Non-pigmented ciliary epithelial cell (primary cell): ENCODE measurements at places on chromosomes 16 and 17.

GRCh38 chr17:59844884-59845594, 47.7 kb downstream of the TUBD1 start:
- DNase-seq: no peak

- no peak for DNase-seq
Observed at GRCh38 chr16:51867386-51868065, 679.4 kb downstream of the TOX3 start.

DNA sequence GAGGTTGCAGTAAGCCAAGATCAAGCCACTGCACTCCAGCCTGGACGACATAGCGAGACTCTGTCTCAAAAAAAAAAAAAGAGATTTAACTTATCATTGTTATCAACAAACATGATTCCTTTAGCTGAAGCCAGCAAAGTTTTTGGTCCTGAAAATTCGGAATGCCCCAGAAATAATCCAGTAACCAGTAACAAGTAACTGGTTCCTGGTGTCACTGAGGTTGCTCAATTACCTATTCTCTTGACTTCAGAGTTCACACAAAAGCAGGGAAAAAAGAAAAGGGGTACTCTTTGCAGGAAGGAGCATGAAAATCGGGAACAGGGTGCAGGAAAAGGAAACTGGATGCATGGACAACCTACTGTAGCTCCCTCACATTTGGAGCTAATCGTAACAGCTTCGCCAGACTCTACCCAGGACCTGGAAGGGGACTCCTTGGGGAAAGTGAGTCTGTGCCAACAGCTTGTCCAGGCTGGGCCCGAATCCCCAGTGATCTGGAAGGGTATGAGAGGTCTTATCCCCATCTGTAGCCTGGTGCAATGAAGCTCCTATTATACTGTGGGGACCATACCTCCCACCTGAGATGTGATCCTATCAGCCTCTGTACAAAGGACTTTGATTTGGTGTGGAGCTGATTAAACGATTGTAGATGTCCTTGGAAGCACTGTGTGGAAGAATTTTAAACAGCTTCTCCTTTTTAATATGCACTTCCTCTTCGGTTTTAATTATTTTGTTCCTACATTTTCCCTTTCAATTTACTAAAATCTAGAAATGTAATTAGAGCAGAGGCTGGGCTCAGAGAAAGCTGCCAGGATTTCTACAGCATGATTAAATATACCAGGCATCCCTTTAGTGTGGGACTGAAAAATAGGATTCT, 3.4 kb upstream of the SPOP start:
- DNase-seq: no peak

GRCh38 chr17:76452127-76452659, 759 bp downstream of the UBE2O start:
- no peak for DNase-seq

DNA sequence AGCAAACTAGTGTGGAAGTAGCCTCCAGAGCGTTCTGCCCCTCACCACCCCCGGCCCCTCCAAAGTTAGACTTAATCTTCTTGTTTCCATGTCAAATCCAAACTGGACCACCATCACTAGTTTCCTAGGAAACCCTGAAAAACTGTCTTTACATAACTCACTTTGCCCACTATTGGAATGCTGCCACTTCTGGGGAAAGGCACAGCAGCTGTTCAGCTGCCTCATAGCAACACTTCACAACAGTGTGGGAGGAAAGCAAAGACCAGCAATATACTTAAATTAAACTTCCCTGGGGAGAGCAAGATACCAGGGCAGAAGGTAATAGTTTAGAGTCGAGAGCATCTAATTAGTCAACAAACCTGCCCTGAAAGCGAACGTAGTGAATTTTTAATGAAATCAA, 452.2 kb downstream of the KCNJ2 start:
- DNase-seq: no peak

GRCh38 chr17:27810211-27810901, 10.0 kb upstream of the NOS2 start:
- no peak for DNase-seq

DNA sequence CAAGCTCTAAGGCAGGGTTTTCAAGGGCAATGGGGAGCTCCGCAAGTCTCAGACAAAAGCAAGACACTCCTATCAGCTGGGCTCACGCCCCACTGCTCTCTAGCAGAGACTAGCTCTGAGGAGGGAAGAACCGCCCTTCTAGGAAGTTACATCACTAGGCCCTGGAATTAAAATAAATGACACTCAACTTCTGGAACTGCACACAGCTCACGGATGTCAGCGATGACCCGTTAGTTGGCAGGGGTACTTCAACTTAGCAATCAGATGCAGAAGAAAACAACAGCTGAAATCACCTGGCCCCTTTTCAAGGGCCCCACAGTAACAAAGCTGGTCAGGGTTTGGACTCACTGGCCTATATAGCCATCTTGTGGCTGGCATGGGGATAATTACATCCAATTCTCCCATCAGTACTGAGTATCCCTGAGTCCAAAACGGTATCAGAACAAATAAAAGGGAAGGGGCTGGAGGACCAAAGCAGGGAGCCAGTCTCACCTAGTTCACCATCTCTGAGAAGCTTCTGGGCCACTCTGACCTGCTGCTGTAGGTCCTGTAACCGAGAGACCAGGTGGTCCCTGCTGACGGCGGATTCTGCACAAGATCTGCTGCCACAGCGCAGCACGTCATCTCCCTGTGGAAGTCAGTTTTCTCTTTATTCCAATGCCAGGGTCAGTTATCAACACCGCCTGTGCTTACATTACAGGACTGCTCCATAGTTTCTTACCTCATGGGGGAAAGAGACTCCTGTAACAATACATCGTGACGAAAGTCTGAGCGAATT, 22.2 kb downstream of the SERPINF1 start:
- DNase-seq: no peak

GRCh38 chr17:74342224-74342623, 16.2 kb downstream of the KIF19 start:
- DNase-seq: no peak

- DNase-seq: no peak
Observed at GRCh38 chr17:43398724-43399595, at the start of gene ARL4D. ARL4D (plus strand) TSS chr17:43398993; CDS start chr17:43399733, 740 bp downstream.

- peak; percentile 1 for DNase-seq
Observed at GRCh38 chr17:7122381-7122780, 7.8 kb upstream of the ASGR2 start.

DNA sequence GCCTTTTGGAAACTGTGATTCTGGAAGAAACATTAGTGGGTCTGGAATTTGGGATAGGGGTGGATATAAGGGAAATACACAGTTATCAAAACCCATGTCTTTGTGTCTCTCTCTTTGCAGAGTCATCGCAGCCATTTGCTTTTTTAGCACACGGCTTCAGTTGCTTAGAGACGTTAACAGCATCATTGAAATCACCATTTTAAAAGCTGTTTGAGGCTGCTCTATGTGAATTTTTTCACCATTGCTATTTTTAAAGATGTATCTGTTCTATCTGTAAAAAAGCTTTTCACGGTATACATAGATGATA, 47.3 kb downstream of the OMG start:
- DNase-seq: no peak

DNA sequence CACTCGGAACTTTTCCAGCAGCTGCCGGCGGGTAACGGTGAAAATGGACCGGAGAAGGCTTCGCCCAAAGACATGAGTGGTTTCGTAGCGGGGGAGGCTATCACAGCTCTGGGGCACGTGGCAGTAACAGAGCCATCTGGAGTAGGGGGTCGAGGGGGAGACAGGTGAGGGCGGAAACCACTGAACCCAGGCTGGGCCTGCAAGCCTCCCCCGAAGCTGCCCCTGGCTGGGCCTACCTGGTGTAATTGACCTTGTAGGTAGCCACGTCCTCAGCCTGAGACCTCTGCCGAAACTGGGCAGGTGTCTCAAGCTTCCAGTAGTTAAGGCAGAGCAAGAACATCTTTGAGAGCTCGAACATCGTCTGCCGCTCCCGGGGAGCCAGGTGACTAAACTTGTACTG, 1.9 kb downstream of the KAT2A start:
- DNase-seq: no peak

GRCh38 chr16:81310045-81310644, 4.6 kb upstream of the GAN start:
- DNase-seq: no peak

DNA sequence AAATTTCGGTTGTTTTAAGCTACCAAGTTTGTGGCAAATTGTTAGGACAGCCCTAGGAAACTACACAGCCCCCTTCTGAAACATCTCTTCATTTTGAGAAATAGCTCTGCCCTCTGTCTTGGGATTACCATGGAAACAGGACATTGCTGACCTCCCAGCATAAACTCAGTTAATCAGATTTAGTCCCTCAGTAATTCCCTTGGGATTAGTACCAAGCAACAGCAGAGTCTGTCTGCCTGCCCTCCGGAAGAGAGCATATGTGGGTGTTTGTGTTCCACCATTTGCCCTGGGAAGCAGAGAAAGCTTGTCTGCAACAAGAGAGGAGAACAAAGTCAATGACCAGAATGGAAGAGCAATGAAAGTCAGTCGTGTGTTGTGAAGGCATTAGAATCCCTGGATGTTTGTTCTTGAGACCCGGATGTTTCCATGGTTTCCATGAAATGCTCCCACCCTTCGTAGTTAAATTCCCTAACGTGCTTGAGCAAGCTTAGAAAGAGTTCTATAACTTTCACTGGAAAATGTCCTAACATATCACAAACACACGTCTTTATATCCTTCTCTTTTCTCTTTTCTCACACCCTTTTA, 26.2 kb downstream of the NUDT7 start:
- no peak for DNase-seq

DNA sequence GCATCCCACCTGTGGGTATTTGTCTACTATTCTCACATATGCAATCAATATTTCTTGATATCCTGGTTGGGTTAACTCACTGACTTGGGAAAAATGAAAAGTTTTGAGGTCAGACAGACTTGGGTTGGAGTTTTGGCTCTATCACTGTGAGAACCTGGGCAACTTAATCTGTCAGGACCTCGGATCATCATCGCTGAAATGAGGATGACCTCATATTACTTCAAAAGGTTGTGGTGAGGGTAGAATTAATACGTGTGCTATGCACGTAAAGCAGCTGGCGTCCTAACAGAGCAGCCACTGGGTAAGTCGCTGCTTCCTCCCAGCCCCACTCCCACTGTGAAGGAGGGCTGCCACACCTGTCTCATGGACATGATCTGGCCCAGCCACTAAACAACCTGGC, 57.3 kb downstream of the COG7 start:
- no peak for DNase-seq

GRCh38 chr16:89094252-89094879, 714 bp downstream of the ACSF3 start:
- no peak for DNase-seq

GRCh38 chr17:39828443-39828842, 35.7 kb downstream of the IKZF3 start:
- DNase-seq: no peak

DNA sequence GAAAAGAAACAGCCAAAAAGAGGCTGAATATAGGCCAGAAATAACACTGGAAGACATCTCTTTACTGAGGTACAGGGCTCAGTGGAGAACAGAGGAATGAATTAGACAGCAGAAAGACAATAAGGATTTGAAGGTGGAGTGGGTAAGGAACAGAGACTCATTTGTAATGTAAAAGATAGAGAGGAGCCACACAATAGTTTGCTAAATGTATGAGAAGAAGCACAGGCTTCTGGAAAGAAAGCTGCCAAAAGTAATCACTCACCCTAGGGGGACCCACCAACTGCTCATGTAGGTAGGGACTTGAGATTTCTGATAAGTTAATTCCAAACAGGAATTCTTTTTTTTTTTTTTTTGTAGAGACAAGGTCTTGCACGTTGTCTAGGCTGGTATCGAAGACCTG, 186.8 kb downstream of the AATF start:
- DNase-seq: no peak

DNA sequence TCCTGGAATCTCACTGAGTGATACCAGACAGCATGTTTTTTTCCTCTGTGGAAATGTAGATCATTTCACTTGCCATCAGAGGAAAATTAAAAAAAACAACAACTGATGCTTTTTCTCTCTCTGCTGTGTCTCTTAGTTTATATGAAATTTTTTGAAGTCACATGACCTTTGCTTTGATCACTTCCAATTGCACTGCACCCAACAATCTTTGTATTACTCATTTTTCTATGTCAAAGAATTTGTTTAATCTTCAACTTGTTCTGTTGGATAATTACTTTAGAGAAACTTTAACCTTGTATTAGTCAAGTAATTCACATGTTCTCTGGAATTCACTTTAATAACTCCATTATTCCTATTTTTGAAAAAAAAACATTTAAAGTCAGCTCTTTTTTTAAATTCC, 1452.7 kb upstream of the CDH8 start:
- DNase-seq: no peak

GRCh38 chr16:85699628-85700027, 10.9 kb upstream of the GINS2 start:
- DNase-seq: no peak

DNA sequence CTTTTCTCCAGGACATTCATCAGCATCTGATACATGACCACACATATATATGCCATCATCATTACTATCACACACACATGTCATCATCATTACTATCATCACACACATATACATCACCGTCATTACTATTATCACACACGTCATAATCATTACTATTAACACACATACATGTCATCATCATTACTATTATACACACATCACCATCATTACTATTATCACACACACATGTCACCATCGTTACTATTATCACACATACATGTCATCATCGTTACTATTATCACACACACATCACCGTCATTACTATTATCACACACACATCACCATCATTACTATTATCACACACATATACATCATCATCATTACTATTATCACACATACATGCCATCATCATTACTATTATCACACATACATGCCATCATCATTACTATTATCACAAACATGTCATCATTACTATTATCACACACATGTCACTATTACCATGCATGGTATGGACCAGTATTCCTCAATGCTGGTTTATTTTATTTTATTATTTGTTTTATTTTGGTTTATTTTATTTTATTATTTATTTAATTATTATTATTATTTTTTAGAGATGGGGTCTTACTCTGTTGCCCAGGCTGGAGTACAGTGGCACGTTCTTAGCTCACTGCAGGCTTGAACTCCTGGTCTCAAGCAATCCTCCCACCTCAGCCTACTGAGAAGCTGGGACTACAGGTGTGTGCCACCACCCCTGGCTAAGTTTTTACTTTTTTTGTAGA, 46.3 kb upstream of the CNEP1R1 start:
- DNase-seq: no peak

GRCh38 chr16:67549240-67549639, 13.1 kb upstream of the CTCF start:
- DNase-seq: no peak
